Left ventricle myocardium superior (tissue), 1 donor: ENCODE measurements at places on chromosomes 12 and 14. TPM values are rescaled to one million over a fixed set of nuclear protein-coding genes. Genes with fewer than 3 reads are reported as not detected.

GRCh38 chr12:11748903-11749302, 99.4 kb downstream of the ETV6 start:
- DNase-seq = no peak

- no peak for DNase-seq
Observed at GRCh38 chr12:2373307-2373706, 320.5 kb downstream of the CACNA1C start.

GRCh38 chr14:51692646-51693045, 40.9 kb downstream of the FRMD6 start:
- no peak for DNase-seq

DNA sequence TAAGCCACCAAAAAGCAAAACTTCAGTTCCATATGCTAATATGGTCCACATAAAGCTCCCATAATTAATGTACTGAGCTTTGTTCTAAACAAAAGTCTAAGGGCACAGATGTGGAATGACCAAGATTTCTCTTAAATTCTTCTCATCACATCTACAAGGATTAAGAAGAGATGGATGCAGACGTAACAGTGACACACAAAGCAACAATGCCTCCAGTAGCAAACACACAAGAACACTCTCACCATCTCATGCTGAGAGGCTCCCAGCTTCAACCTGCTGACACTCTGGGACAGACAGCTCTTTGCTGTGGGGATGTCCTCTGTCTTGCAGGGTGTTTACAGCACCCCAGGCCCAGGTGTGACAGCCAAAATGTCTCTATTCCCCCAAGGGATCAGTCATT, 48.2 kb downstream of the SETD3 start:
- DNase-seq = no peak

Gene XRCC3
- total RNA-seq = 2.7 TPM
